Activated naive CD4-positive, alpha-beta T cell treated with anti-CD3 and anti-CD28 coated beads for 36 hours (primary cell): ENCODE measurements at places on chromosomes 4 and X. TPM values are rescaled to one million over a fixed set of nuclear protein-coding genes. Genes with fewer than 3 reads are reported as not detected.

- DNase-seq = peak; percentile 39
Measured at GRCh38 chr4:1793496-1793840, 375 bp downstream of the FGFR3 start.

DNA sequence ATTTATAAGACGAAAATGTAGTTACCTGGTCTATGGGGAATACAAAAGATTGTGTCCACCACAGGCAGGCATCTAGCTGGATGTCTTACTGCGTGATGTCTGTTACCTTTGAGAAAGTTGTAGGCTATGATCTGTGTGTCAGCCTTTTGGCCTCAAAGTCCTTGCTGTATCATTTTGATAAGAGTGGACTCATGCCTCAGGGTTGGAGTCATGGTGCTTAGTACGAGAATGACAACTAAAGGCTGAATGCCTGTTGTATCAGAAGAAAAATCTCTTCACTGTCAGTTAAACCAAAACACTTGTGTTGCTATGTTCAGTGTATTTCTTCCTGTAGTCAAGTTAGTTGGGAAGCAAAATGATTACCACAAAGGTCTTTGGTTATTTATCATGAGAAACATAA, 226.2 kb downstream of the ARHGAP10 start:
- no peak for DNase-seq

DNA sequence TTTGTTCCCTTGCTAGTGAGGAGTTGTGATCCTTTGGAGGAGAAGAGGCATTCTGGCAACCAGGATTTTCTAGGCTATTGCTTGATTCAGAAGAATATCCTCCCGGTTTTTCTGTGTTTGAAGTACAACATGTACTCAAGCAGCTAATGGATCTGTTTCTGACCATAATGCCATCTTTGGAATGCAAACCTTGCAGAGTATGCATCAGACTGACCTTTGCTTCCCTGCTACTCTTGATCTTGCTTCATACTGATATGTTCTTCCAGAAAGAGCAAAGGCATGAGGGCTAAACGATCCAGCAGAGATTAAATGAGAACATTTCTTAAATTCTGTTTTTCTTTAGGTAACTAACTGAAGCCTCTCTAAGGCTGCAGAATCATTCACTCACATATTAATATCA, 265.4 kb upstream of the SLC7A11 start:
- DNase-seq = no peak

DNA sequence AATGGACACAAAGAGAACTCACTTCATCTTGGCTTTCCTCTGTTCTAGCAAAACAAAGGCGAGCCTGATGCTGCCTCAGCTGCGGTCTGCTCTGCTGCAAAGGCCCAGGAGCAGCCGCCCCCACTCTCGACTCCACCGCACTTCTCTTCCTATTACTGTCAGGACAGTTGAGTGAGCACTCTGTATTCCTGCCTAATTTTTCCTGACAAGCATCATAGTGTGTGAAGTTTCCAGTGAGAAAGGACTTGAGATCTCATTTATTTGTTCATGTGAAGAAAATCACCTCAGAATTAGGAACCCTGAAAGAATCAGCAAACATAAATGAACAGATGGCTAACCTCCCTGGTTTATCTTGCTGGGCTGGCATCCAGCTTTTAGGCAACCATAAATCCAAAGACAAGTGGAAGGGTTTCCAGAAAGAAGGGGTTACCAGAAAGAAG, 15.6 kb downstream of the SCARB2 start:
- peak; percentile 49 for DNase-seq

GRCh38 chr4:176539785-176540175, 220.0 kb downstream of the SPCS3 start:
- no peak for DNase-seq

GRCh38 chr4:172411149-172411548, 597.9 kb downstream of the GALNTL6 start:
- DNase-seq = no peak

DNA sequence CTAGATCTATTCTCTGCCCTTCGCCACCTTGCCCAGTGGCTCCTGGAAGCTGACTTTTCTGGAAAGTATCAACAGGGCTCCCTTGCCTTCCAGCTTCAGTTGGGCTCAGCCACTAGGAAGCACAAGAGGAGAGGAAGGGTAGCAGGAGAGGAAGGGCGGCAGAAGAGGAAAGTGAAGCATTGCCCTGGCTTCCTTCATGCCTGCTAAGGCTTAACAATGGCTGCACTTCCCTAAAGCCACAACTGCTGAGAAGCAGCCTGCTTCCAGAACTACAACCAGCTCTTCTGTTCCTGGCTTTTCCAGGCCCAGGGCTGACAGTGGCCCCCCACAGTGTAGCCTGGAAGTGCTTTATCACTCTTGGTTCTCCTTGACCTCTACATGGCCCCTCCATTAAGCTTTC, 29.1 kb upstream of the PGM2 start:
- DNase-seq = no peak

DNA sequence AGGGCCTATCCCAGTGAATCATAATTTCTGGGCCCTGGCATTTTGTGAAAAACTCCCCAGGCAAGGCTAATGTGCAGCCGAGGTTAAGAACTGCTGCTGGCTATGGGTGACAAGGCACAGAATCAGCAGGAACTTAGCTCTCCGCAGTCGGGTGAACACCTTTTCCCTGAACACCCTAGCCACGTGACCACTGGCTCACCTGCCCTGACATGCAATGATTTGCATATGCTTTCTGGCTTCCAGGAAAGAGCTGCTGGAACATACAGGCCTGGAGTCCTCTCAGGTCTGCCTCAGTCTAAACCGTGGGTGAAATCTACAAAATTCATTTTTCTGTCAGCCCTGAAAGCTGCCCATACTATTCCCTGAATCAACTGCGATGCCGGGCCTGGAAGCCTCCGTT, 56.6 kb downstream of the ZNF827 start:
- peak; percentile 9 for DNase-seq

- no peak for DNase-seq
Measured at GRCh38 chr4:65798498-65799127, 128.3 kb upstream of the EPHA5 start.

DNA sequence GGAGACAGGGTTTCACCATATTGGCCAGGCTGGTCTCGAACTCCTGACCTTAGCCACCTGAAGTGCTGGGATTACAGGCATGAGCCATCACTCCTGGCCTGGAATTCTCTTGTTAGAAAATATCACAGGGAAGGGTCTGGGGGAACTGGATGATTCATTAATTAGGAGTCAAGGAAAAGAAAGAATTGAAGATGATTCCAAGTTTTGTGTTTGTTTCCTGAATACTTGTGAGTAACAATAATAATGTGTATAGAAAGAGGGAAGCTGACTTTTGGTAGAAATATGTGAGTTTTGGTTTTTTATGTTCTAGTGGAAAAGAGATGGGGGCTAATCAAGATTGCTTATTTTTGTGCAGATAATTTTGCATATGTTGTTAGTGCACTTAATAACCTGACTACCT, 77.3 kb upstream of the CLNK start:
- no peak for DNase-seq

DNA sequence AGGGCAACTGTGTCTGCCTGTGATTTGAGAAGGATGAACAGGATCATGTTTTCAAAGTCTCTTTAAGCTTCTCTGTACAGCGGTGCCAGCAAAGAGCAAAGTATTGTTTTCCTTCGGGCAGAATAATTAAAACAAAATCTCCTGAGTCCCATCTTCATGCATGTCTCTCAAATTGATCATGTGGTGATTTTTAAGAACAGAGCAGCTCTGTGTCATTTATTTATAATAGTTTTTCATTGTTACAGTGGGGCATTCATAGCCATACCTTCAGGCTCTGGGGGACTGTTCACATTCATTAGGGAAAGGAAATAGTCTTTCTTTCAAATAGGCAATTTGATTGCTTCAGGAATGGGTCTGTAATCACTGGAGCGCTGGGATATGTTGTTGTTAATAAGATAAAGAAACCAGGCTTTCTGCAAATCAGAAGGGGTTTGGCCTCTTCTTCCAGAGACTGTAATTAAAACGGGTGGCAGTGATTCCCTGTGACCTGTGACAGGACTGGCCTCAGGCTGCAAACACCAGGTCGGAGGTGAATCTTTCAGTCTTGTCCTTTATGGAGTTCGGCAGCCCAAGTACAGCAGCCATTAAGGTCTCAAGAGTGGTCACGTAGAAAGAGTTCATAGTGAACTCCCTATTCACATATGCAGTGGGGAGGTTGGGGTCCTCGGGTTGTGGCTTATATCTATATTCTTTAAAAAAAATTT, 29.3 kb upstream of the CBR4 start:
- DNase-seq = no peak

GRCh38 chr4:57148177-57148576, 38.0 kb upstream of the IGFBP7 start:
- no peak for DNase-seq

- DNase-seq = no peak
Measured at GRCh38 chrX:123487236-123487635, 245.6 kb downstream of the THOC2 start.

- no peak for DNase-seq
Measured at GRCh38 chr4:124032035-124032434, 635.4 kb downstream of the SPRY1 start.

DNA sequence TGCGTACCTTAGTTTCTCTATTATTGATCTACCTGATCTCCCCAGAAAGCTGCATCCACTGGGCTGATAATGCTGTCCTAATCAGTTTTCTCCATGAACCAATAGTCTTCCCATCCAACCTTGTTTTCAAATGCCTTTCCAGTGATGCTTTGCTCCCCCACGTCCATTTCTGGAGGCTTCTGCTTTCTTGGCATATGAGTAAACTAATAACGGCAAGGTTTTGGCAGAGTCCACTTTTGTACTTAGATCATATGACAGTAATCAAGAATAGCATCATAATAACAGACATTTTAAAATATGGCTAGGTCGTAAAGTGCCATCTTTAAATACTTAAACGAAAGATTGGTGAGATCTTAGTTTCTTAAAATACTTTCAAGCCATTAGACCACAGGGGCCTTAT, 38.4 kb upstream of the FAM9B start:
- no peak for DNase-seq

DNA sequence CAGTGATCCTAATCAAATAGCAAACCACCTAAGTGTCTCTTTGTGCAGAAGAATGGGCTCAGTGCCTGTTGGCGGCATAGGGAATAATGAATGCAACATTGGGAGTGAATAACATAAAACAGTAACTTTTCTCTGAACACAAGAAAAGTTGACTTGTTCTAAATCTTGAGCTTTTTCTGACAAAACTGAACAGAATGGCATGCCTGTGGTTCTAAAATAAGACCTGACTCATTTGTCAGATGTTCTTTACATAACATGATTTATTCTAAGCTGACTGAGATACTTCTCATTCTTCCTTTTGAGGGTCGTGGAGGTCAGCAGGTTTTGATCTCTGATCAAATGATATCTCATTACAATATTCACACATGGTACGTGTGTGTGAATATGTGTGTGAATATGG, 165.4 kb upstream of the WDR1 start:
- DNase-seq = no peak

GRCh38 chrX:13287816-13288215, 32.0 kb downstream of the ATXN3L start:
- DNase-seq = no peak

DNA sequence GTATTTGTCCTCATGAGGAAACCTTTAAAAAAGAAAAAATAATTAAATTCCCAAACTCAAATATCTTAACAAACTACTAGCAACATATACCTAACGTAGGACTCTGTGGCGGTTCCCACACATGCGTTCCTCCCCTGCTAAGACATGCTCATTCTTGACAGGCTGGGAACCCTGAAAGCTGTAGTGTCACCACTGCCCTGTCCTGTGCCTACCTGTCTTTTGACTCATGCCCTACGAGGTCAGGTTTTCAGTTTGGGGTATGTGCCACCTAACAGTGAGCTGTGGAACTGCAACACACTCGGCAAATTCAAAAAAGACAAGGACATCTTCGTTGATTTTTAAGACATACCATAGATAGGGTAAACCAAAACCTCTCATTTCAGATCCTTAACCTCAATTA, 17.8 kb downstream of the IDS start:
- DNase-seq = no peak

- no peak for DNase-seq
Measured at GRCh38 chr4:152651473-152652060, 28.2 kb downstream of the TMEM154 start.

GRCh38 chrX:48956728-48957414, 536 bp downstream of the OTUD5 start:
- DNase-seq = peak; percentile 69

DNA sequence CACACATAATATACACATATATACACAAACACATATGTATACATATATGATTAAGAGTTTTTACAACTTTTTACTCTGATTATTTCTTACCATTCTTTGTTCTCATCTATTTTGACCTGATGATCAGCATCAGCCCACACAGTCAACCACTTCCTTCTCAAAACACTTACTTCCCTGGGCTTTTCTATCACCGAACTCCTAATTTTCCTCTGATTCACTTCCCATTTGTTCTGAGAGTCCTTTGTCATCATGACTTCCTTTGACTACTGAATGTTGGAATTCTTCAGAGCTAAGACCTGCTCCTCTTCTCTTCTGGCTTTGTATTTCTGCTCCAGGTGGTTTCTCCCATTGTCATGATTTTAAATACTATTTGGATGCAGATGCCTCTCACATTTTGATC, 209.5 kb upstream of the AFF2 start:
- DNase-seq = no peak

- DNase-seq = no peak
Measured at GRCh38 chrX:77398330-77398954, 48.7 kb upstream of the FGF16 start.

Gene LRIT3
- 0.05 TPM for total RNA-seq

Gene PORCN
- 5.2 TPM for total RNA-seq

Gene RASL11B
- 0.24 TPM for total RNA-seq

Gene RTL5
- 0.10 TPM for total RNA-seq

Gene FAM156A
- total RNA-seq = 17.9 TPM

Gene HTN3
- not detected for total RNA-seq

Gene ZIC3
- not detected for total RNA-seq

Gene SPON2
- total RNA-seq = 4.8 TPM

Gene KIF4A
- 27.1 TPM for total RNA-seq

Gene CORIN
- 0.07 TPM for total RNA-seq

Gene PCDH18
- total RNA-seq = not detected

Gene TRIM75
- total RNA-seq = not detected

Gene GBA3
- not detected for total RNA-seq

Gene LONRF3
- 5.4 TPM for total RNA-seq

Gene BEX5
- total RNA-seq = 7.2 TPM

Gene TMEM33
- 34.6 TPM for total RNA-seq

Gene TCEAL7
- not detected for total RNA-seq

Gene RBM3
- total RNA-seq = 139 TPM
